T-helper 17 cell (primary cell): ENCODE measurements at places on chromosomes 6 and 20.

DNA sequence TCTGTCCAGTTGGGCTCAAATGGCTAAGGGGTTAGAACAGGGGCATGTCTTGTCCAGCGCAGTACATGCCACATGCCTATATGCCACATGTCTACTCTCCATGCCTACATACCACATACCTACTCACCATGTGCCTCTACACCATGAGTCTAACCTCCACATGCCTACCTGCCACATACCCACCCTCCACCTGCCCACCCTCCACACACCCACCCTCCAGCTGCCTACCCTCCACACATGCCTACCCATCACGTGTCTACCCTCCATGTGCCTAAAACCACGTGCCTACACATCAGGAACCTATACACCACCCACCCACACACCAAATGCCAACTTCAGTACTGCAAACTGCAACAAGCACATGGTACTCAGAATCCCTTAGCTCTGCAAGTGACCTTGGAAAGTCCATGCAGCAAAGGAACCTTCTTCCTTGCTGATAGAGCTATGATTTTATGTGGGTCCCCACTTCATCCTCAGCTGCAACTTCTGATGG, 113.0 kb upstream of the CST7 start:
- DNase-seq, result no peak

GRCh38 chr6:111803371-111803770, 69.9 kb downstream of the FYN start:
- no peak for DNase-seq

DNA sequence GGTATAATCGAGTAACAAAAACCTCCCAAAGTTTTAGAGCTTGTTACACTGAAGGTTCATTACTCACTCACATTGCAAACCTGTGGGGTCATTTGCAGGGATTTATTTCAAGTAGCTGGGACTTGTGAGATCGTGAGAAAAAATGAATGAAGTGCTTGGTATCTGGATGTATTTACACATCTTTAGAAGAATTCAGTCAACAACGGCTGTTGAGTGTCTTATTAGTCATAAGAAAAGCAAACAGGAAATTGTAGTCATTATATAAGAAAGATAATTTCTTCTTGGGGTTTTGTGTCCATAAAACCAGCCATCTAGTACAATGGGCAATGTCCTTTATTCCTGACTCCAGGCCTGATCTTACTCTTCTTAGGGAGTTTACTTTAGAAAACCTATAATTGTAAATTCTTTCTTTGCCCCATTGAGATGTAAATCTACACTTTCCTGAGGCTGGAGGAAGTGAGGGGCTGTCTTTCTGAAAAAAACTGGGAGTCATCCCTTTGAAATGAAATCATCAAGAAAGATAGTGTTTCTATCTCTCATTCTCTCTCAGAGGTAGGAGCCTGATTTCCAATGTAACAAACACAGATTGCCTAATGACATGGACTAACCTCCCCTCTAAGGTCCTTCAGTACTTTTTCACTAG, 202.5 kb upstream of the ASCC3 start:
- no peak for DNase-seq

DNA sequence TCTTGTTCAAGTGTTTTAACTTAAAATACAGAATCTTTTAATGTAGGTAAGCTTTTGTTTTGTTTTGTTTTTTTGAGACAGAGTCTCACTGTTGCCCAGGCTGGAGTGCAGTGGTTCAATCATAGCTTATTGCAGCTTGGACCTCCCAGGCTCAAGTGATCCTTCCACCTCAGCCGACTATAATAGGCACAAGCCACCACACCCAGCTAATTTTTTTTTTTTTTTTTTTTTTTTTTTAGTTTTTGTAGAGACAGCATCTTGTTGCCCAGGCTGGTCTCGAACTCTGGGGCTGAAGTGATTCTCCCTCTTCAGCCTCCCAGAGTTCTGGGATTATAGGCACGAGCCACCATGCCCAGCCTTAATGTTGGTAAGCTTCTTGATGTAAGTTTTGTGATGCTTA, 3.3 kb downstream of the EFHC1 start:
- no peak for DNase-seq

- no peak for DNase-seq
Observed at GRCh38 chr6:90454836-90455427, 131.9 kb downstream of the MAP3K7 start.

GRCh38 chr6:99114769-99115406, 167.1 kb upstream of the FBXL4 start:
- DNase-seq, result no peak

- DNase-seq, result no peak
Observed at GRCh38 chr6:128046033-128046432, 145.2 kb upstream of the THEMIS start.

DNA sequence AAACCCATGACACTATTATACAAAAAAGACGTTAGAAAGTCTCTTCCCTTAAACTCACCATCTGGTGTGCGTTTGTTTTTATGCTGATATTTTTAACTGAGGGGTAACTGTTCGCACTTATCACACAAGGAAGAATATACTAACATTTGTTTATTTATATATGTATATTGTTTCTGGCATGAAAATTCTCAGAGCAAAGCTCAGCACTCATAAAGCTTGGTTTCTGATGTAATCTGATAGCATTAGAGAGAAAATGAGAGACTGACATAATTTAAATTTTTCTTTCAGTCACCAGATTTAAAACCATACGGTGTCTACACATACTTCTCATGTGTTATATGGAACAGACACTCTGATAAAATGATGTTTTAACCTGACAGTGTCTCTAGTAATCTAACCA, 6.9 kb downstream of the BLOC1S5 start:
- DNase-seq, result no peak
